GM06990 (cell line): ENCODE measurements at places on chromosomes 2 and 18.

DNA sequence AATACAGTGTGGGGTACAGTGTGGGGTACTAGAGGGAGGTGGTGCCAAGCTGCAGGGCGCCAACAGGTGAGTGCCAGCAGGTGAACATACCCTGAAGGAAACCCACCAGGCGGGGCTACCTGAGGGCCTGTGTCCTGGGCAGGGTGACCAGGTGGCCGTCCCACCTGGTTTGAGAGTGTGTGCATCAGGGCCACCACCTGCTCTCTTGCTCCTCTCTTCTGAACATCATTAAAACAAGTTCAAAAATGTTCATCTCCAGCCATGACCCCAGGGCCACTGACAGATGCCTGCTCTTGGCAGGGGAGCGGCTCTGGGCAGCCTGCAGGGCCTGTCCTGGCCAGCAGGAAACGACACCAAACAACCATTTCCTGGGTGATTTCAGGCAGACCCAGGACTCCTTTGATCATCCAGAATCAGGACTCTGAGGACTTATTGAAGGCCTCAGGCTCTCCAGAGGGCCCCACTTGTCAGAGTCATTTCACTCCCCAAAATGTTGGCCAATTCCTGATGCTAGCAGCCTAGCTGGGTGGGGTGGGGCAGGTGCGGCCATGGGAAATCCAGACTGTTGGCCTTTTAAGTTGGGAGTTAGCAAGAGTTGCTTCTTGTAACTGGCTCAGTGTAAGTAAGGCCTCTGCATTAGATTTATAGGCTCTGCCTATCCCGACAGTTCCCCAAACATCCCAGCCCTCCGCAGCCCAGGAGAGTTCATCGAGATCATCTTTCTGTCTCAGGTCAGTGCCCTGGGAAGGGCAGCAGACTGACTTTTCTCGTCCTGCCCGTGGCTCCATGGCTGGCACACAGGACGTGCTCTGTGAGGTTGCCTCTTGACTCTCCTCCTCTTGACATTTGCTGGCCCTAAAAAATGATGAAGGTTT lies 111.5 kb upstream of the ZNF236 start:
- no peak for DNase-seq

- peak; percentile 49 for DNase-seq
Observed at GRCh38 chr2:33530690-33531548, 54.5 kb downstream of the RASGRP3 start.

DNA sequence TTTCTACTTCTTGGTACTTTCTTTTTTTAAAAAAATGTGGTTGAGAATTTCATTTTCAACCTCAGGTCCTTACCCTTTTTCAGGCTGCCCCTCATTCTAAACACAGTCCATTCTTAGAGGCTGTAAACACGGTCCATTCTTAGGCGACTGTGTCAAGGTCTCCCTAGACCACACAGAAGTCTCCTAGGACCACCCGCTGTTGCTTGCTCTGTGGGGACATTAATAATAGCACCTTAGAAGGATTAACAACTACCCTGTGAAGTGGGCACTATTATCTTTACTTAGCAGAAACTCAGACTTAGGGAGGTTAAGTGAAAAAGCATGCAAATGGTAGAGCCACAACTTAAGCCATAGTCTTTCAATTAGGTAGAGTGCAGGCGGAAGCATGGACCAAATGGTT lies 91.7 kb downstream of the RBMS1 start:
- DNase-seq = no peak

- DNase-seq = peak; percentile 61
Observed at GRCh38 chr2:199458806-199459285, 1.1 kb upstream of the SATB2 start.

DNA sequence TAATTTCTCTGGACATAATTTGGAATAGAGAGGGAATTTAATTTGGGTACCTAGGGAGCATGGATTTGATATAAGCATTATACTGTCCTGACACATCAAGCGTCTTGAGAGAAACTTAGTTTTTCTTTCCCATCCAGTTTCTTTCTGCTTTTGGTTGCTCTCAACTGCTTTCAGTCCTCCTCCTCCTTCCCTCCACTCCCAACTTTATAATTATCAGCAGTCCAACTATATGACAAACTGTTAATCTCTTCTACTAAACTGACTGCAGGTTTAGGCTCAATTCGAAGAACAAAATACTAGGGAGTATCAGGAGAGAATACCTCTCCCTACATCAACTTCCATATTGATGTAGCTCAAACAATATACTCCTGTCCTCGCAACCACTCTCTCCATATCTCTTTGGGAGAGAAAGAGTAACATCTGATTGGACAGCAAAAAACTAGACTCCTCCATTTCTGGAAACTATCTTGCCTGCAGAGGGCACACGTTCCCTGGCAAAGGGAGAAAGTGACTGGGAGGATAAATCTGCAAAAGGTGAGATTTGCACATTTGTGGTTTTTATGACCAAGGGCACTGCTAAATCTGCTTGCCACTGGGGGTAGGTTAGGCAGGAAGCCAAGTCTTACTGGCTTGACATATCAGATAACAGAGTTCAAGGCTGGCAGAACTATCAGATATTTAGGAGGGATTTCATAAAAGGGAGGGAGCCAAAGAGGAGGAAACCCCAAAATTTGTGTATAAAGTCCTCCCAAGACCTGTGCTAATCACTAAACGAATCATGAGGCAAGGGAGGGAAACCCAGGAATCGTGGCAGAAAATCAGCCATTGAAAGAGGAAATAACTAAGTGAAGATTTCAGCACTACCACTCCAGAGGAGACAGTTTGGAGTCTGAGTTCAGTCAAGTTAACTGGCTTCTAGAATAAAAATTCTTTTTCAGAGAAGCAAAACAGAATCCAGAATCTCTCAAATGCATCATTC lies 40.0 kb downstream of the ICA1L start:
- peak; percentile 20 for DNase-seq

DNA sequence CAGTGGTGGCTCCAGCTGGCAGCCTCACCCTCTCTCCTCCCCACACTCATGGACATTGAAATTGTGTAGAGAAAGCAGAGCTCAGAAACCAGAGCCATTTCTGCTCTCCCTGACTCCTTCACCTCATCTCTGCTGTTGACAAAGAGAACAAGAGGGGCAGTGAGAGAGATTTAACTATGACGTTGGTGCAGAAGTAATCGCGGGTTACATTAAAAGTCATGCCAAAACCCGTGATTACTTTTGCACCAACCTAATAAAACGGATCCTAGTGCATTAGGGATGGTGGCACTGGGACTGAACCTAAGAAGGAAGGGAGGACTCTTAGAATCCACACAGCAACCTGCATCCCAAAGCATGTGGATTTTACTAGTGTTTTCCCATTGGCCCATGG lies 113.3 kb upstream of the CDC42EP3 start:
- DNase-seq = no peak

- no peak for DNase-seq
Observed at GRCh38 chr2:157627594-157628476, 829 bp downstream of the ACVR1C start.

- no peak for DNase-seq
Observed at GRCh38 chr2:64913357-64913869, 75.8 kb upstream of the SLC1A4 start.

DNA sequence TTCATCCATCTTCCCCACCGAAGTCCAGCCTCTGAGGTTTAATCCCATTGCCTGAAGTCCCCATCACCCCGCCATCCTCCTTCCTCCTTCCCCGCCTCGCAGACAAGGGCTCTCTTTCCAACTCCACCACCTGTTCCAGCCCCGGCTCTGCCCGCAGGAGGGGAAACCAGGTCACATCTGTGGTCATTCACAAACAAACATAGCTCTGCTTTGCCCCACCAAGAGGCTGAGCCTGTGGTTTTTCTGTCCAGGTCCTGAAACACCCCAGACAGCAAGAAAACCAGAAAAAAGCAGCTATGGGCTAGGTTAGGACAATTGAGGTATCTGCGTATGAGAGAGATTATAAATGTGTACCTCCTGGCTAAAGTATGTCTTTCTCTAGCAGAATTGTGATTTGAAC lies 144.7 kb downstream of the GLI2 start:
- DNase-seq = no peak

GRCh38 chr18:34837769-34838272 lies 127.7 kb downstream of the DTNA start:
- no peak for DNase-seq

DNA sequence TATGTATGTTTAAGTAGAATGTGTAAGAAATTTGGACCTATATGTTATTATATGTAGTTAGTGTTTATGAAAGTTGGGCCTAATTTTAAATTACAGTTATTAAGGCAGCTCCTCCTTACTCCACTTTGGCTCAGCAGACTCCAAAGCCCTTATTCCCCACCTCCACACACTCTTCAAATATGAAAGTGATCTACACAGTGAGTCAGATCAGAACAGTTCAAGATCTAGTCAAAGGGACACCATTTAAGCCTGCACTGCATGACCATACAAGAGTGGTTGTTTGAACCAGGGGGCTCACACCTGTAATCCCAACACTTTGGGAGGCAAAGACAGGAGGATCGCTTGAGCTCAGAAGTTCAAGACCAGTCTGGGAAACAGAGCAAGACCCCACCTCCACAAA lies 21.2 kb upstream of the PMAIP1 start:
- no peak for DNase-seq
